ENCODE measurements at places on chromosomes 6 and 20.

DNA sequence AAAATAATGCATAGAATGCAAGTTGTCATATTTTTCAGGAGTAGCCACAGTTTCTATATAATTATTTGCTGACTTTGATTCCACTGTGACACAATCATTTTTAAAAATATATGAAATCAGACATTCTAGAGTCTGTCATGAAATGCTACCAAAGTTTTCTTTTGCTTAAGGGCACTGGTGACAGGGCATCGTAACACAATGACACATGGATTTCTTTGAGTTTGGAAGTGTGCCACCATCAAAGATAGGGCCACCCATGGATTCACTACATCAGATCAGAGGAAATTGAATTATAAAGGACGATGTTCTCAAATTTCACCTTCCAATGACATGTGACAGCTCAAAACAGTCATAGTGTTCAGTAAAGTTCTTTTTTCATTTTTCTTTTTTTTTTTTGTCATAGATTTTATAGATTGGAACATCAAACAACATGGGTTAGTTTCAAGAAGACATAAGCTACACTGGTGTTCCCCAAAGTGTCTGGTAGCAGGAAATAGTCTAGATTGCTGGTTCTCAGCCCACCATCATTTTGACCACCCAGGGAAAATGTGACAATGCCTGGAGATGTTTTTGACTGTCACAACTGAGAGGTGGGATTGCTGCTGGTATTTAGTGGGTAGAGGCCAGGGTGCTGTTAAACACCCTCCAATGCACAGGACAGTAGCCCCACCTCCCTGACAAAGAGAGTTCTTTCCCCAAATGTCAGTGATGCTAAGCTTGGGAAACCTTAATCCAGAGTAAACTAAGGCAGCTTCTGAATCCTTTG, 123.8 kb upstream of the DOK5 start:
- DNase-seq: no peak

DNA sequence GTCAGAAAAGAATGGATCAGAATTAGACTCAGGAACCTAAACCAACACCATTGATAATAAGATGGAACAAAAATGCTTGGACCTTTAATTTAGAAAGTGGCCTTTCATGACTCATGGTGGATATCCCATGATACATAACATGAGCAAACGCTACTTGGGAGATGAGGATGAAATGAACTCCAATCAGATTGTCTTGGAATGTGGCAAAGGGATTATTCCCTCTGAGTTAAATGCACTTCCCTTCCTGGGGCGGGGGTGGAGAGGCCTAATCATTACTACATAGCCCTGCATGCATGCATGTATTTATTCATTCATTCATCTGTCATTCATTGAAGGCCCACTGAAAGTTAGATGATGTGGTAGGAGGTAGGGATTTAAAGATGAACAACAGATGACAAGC, 174.0 kb downstream of the AIG1 start:
- no peak for DNase-seq

DNA sequence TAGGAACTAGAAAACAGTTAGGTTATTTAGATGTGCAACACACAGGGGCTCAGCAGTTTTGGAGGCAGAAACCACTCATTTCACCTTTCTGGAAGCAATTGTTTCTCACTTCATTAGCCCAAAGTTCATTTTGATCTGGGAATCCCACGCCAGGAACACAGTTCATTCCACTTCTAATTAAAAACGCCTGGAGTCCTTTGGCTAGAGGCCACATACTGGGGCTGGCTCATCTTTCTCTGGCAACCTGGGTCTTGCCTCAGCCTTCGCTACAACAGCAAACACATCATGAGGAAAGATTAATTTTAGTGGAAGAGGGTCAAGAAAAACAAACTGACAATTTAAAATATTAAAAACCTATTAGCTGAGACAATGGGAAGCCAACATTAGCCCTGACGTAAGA, 69.7 kb downstream of the RFPL4B start:
- DNase-seq: no peak

DNA sequence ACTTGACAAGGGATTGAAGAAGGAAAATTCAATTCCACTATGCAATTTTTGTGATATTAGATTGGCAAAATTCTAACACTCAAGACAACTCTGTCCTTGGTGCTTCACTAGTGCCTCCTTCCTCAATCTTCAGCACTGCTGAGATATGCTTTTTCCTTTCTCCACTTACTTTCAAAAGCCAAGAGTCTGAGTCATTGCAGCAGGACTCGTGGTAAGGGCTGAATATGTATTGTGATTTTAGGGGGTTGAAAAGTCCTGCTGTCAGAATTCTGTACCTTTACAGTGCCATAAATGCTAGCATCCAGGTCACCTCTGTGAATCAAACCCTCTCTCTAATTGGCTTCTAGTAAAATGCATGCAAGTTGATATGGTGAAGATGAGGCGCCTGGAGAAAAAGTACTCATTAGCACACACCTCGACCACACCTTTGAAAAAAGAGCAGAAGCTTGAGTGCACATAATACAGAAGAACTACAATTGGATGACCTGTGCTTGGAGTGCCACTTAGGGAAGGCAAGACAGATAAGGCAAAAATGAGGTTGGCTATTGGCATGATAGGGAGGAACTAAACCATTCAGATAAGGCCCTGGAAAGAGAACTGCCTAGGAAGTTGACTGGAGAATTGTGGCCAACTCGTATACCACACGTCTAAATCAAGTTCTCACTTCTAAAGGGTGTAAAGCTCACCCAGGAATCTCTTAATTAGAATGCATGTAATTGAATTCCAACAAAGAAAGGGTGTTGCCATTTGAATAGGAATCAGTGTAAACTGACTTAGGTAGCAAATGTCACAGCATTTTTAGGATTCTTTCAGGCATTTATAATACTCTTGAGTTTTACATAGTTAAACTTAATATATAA, 43.6 kb upstream of the FAM83B start:
- DNase-seq: no peak

Measured in stimulated activated CD4-positive, alpha-beta T cell treated with anti-CD3 and anti-CD28 coated beads, Interleukin-15, amount 100 ng/mL, for 1 hour (primary cell).